ENCODE measurements at places on chromosomes 12 and 14.
A peak's percentile ranks its signal among the peaks of the same experiment; 100 is the strongest.

DNA sequence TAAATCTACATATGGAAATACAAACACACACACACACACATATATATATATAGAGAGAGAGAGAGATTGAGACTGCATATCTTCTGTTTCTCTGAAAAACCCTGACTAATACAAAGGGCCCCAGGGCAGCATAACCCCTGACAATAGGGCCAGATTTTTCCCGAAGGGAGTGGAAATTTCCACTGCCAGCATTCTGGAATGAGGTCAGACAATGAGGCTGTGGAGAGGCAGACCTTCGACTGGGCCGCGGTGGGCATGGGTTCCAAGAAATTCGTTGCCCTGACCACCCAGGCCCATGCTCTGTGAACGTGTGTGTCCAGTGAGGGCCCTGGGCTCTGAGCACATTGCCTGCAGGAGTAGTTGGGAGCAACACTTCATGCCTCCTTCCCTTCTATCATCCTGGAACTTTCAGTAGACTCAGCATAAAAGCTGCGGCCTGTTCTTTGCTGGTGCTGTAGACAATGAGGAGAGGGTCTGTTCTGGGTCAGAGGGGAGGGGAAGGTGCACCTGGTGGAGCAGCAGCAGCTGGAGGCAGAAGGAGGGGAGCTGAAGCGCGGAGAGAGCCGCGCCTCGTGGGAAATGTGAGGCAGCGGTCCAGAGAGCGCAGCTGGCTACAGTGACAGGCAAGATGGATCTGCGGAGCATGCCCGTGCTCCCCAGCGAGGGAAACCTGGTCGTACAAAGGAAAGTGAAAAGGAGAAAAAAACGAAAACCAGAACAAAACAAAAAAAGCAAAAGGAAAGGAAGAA is 25.6 kb upstream of the CCDC60 start:
- DNase-seq = no peak

GRCh38 chr14:93954900-93955849 is 21.2 kb downstream of the ASB2 start:
- DNase-seq = no peak

GRCh38 chr12:123808167-123808566 is 46.1 kb downstream of the DNAH10 start:
- no peak for DNase-seq

- no peak for DNase-seq
Measured at GRCh38 chr12:113207613-113208040, 13.6 kb upstream of the TPCN1 start.

- DNase-seq = no peak
Measured at GRCh38 chr12:31278424-31278823, 47.5 kb downstream of the SINHCAF start.

- no peak for DNase-seq
Measured at GRCh38 chr12:11695321-11695720, 45.8 kb downstream of the ETV6 start.

DNA sequence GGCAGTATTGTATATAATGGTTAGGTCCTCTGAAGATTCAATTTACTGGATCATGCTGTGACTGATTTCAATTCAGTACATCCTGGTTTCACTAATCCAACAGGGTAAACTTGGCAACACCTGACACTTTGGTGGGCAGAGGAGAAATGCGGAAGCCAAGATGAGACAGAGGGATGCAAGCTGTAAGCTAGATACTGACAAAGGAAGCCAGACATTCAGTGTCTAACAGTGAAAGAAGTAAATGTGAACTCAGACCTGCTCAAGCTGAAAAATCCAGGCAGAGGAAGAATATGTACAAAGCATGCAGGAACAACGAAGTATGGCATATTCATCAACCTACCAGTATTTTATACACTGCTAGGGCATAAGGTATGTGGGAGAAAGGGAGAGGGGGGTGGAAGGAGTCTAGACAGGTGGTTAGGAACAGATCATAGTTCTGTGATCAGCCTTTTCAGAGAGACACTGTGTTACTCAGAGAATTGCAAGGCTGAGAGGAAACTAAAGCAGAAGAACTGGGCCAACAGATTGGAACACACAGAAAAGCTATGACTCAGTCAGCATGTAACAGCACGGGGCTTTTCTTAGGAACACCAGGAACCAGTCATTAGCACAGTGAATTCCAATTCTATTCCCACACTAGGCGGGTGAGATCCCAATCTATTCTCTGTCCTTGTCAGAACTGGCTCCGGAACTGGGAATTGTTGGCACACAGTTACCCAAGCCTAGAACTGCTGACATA is 40.3 kb downstream of the NELL2 start:
- DNase-seq = no peak

- no peak for DNase-seq
Measured at GRCh38 chr12:32545413-32545980, 133.6 kb upstream of the DNM1L start.

DNA sequence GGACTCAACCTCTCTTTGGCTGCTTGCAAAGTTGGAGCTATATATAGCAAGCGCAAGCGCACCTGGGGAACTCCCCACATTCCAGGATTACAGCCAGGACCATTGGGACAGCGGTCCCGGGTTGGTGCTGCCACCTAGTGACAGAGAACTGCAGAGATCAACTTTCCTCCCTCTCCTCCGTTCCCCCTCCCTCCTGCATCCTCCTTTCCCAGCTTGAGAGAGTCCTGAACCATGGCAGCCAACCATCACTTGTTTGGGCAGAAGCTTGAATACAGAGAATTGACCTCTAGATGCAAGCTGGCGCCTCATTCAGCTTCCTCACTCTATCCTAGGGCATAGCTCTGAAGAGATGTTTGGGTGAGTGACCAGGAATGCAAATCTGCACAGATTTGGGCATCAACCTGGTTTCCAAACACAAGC is 17.4 kb upstream of the FLVCR2 start:
- no peak for DNase-seq

DNA sequence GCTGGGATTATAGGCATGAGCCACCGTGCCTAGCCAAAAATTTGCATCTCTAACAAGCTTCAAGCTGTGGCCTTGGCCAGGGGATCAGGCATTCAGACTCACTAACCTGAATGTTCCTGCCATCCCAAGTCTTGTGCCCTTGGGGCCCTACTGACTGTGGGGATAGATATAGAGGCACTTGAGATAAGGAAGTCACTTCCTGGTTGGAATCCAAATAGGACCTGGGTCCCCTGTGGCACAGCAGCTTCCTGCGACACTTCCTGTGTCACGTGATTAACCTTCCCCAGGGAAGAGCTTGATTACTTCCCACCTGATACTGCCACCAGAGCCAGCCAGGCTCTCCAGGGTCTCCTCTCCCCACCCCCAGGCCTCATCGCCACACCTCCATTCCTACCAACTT is 128.2 kb downstream of the BCL11B start:
- no peak for DNase-seq

- DNase-seq = no peak
Measured at GRCh38 chr12:20599757-20600156, 95.4 kb upstream of the SLCO1C1 start.

GRCh38 chr14:58844544-58844943 is 206.8 kb downstream of the DACT1 start:
- no peak for DNase-seq

GRCh38 chr14:35365130-35366055 is 39.2 kb downstream of the NFKBIA start:
- peak; percentile 33 for DNase-seq

GRCh38 chr12:48768736-48769135 is 20.2 kb downstream of the ADCY6 start:
- no peak for DNase-seq

- DNase-seq = no peak
Measured at GRCh38 chr14:30214014-30214413, 286.4 kb upstream of the PRKD1 start.

- DNase-seq = no peak
Measured at GRCh38 chr12:100753837-100754236, 40.7 kb upstream of the ANO4 start.

DNA sequence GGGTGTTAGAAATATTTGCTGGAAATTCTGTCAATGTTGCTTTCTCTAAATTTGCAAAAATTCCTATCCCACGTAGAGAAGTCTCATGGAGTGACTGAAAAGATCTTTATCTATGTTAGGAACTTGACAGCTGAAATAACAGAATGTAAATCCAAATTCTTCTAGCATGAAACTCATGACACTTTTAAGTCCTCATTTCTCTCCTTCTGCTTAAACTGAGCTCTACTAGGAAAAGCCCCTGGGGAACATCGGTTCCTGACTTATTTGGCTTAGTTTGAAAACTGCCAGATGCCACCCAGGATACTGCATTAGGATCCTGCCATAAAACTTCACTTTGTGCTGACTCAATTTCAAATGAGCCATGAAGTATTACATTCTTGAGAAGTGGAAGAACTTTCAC is 426.0 kb downstream of the GALC start:
- no peak for DNase-seq

DNA sequence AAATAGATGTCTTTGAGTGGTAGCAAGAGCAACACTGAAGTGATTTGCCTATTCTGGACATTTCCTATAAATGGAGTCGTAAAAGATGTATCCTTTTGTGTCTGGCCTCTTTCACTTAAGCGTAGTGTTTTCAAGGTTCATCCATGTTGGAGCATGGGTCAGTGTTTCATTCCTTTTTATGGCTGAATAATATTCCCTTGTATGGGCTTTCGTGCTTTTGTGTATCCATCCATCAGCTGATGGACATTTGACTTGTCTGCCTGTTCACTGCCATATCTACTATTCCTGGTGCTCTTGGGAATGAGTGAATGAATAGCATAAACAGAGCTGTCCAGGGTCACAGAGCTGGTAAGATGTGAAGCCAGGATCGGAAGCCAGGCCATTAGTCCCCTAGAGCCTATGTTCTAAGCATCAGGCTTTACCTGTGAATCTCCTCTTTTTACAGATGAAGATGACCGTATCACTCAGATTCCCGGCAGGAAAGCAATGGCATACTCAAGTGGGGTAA is 1.8 kb upstream of the P2RX7 start:
- no peak for DNase-seq

- DNase-seq = no peak
Measured at GRCh38 chr14:104288272-104288671, 149.9 kb downstream of the KIF26A start.

DNA sequence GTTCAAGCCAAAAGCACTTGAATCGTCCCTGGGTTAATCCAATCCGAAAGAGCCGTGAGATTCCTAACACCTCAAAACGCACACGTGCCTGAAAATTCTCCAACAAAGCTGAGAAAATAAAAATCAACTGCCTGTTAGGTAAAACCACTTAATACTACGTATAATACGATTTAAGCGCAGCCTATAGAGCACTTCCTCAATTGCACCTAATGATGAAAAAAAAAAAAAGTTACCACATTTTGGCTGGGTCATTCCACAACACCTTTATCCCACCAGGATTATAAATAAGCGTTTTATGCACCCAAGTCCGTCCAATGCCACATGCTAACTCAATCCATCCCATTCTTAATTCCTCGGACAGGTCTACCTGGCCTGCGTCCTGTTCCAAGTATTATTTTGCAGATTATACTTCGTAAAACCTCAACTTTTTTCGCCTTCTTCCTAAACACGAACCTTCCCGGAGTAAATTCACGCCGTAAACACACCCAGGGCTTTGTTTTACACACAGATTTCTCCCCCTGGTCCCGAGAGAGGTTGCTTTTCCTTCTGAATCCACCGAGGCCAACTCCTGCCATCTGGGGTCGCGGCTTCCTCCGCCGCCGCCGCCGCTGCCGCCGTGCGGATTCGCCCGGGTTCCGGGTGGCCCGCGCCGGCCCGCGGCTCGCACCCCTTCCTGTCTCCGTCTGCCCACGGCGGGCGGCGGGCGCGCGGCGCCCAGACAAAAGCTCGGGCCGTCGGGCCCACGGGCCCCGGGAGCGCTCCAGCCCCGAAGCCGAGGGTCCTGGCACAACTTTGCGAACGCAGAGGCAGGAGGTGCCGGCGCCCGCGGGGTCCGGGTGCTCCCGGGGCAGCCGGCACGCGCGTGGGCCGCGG is 66.2 kb downstream of the RNF34 start:
- DNase-seq = peak; percentile 19

DNA sequence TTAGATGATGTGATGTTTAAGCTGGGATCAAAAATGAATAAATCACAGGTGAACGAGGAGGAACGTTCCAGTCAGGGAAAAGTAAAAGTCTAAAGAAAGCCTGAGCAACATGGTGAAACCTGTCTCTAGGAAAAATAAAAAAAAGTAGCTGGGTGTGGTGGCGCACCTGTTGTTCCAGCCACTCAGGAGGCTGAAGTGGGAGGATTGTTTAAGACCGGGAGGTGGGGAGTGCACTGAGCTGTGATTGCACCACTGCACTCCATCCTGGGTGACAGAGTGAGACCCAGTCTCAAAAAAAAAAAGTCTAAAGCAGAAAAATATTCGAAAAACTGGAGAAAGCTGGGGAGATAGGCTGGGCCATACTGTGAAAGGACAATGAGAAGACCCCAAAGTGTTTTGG is 39.2 kb upstream of the SOCS2 start:
- DNase-seq = no peak

DNA sequence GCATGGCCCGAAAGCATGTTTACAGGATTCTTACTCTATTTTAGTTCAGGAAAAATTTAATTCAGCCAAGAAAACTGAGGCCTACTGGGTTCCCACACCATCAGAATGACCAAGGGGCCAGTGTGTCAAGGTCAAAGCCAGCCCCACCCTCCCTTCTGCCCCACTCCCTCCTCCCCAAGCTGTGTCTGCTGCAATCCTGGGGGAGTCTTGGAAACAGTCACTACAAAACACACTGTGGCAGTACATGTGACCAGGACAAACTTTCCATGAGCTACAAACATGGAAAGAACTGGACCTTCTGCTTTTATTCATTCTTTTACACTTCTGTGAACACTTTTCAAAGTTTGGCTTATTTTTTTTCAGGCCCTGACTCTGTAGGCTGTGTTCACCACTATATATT is 1228.8 kb upstream of the TMEM132C start:
- no peak for DNase-seq

DNA sequence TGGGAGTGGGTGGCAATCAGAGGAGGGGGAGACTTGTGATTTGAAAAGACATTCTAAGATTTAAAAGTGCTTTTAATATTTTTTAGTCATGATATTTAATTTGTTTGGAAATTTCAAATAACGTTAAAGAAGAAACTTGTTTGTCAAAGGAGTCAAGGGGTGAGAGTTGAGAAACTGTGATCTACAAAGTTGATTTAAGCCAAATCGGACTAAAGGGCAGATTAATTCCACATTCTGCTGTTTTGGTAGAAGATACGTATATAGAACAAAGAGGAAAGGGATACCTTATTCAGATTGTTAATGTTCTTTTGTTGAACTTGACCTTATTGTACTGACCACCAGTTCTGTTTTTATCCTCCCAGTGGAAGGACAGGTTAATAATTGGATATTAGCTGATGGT is 6.7 kb downstream of the EIF4B start:
- DNase-seq = no peak

Measured in stimulated activated CD8-positive, alpha-beta memory T cell treated with anti-CD3 and anti-CD28 coated beads, Interleukin-15, amount 100 ng/mL, for 24 hours (primary cell).